ENCODE measurements at places on chromosomes 1 and 21.

DNA sequence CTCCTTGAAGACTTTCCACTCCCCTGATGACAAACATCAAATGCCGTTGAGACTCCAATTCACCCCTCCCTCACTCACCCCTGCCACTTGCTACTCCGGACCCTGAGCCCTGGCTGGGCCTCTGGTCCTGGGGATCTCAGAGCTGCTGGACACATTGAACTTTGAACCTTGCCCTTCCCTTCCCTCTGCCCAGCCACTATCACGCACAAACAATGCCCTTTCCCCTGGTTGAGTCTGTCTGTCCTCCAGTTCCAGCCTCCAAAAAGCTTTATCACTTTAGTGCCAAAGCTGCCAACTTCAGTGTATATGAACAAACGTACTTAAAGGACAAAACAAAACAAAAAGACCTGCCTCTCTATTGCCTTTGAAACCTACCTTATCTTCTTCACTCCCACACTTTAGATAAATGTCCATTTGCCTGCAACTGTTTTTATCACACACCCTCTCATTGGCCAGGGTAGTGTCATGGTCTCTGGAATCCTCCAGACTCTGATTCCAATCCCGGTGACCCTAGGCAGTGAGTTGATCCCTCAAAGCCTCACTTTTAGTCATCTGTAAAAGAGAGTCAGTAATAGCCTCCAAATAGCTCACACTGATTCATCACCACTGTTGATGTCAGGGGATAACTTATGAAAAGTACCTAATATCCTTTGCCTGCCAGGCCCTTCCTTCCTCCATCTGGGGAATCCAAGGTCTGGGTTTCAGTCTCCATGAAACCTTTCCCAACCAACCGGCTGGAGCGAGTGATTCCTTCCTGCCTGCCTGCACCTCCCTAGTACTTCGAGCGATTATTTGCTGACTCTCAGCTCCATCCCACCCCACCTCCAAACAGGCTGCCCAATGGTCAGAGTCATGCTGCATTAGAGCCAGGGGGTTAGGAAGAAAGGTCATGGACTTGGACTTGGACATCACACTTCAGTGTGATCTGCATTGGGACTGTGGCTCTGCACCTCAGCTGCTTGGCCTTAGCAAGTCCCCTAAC lies 15.9 kb upstream of the SPOCD1 start:
- DNase-seq = no peak

DNA sequence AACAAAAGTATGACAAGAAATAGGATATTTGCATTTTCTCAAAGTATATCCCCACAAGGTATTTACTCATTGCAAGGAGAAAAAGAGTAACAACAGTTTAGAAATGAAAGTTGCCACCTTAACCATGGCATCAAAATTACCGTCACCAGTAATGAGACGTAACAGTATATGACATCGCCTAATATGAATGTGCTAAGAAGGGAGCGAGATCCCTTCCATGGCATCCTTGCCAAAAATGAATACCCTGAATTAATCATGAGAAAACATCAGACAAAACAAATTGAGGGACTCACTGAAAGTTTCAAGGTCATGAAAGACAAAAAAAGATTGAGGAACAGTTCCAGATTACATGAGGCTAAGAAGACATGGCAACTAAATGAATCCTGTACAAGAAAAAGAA lies 78.9 kb upstream of the MROH9 start:
- DNase-seq = no peak

GRCh38 chr1:7615138-7615537 lies 156.0 kb upstream of the VAMP3 start:
- DNase-seq = no peak

DNA sequence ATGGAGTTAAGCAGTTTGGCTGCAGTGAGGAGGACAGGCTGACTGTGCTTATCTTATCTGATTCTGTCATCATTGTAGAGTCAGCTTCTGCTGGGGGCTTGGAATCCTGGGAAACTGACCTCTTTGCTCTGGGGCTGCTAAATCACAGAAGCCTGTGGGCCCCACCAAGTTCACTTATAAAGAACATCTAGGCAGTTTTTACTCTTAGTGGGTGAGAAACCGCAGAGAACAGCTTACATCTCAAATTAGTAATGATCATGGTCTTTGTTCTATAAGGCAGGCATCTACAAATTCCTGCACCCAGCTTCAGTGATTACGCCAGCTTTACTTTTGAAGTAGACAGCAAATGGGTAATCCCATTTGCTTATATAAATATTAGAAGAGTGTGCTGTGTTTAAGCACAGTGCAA lies 75.7 kb downstream of the ZC3H11B start:
- DNase-seq = no peak

DNA sequence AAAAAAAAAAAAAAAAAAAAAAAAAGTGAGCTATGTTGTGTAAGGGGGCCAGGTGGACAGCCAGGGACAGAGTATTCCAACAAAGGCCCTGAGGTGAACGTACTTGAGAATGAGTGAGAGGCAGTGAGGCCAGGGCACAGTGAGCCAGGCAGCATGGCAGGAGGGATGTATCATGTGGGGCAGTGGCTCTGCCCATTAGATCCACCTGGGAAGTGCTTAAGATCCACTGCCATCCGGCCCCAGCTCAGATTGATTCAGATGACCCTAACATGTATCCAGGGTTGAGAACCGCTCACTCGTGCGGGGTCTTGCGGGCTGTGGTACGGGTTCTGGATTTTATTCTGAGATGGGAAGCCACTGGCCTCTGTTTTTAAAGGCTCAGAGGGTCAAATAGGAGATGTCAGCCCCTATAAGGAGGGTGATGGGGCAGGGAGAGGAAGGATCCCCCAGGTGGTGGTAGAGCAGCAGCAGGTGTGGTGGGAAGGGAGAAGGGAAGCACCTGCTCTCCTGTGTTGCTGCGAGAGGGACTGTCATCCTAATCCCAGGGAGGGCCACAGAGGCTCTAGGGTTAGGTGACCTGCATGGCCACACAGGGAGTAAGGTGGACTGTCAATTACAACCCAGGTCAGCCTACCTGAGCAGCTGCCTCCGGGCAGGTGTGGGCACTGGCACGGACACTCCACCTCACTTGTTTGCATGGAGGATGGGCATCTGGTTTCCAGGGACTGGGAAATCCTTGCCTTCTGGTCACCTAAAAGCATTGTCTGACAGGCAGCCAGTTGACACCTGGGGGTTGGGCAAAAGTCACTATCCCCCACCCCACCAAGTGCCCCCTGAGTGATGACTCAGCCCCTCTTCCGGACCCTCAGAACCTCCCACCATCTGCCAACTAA lies 31.6 kb downstream of the CDK18 start:
- DNase-seq = no peak
